ENCODE measurements at places on chromosomes 12 and 14. TPM values are rescaled to one million over a fixed set of nuclear protein-coding genes. Genes with fewer than 3 reads are reported as not detected.

GRCh38 chr14:100150932-100151587 is 8.4 kb downstream of the DEGS2 start:
- DNase-seq: no peak

Gene TRHDE
- 26.8 TPM for polyA plus RNA-seq

Gene FOXJ2
- 25.9 TPM for polyA plus RNA-seq

Gene CLEC4D
- polyA plus RNA-seq: 0.43 TPM

All from left kidney (tissue), 8 donors.